ENCODE measurements at places on chromosomes 2 and 18. TPM values are rescaled to one million over a fixed set of nuclear protein-coding genes. Genes with fewer than 3 reads are reported as not detected.

DNA sequence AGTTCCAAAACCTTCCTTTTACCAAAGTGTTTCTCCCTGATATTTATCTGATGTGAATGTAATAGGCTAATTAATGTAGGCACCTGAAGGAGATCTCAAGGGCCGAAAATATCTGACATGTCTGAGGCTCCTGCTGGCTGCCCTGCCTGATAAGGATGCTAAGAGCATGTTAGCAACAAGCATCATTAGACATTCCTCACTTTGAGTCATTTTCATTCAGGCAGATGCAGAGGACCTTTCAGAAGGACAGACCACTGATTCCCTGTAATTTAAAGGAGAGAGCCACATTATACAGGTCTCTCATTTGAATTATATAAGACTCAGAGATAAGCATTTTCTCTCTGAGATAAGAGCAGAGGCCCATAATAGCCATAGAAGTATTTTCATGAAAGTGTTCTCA is 222.4 kb upstream of the NCKAP5 start:
- DNase-seq: no peak
- no peaks in the 10 kb centered on the region for H3K36me3 ChIP-seq
- H3K4me1 ChIP-seq: no peaks in the 10 kb centered on the region
- H3K27me3 ChIP-seq: no peaks in the 10 kb centered on the region

Gene TTLL4
- total RNA-seq: 19.0 TPM

DNA sequence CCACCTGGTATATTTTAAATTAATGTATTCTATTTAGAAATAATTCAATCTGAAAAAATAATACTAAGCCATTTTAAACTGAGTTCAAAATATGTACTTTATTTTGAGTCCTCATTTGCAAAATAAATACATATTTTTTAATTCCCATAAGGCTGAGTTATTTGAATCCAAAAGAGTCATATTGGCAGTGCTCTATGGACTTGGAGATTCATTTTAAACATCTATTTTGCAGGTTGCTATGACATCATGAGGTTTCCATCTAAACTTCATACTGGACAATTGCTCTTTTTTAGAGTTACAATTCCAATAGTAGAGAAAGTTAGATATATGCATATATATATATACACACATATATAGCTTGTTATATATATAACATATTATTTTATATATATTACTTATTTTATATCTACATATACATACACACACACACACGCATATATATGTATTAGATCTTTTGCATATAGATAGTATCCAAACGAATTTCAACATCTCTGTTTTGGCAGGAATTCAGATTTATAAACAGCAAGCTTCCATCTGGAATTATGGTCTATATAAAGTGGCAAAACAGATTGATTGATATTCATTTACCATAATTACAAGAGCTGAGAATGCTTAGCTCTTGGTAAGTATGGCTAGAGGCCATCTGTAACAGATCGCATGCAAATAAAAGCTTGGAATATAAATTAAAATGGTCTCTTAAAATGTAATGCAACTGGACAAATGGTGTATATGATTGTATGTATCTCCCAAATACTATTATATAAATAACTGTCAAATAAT is 34.9 kb downstream of the NOL4 start:
- H3K4me1 ChIP-seq: no peaks in the 10 kb centered on the region
- no peaks in the 10 kb centered on the region for H3K27me3 ChIP-seq
- H3K27ac ChIP-seq: no peak overlapping the region
- DNase-seq: no peak
- H3K36me3 ChIP-seq: no peaks in the 10 kb centered on the region

GRCh38 chr18:79445696-79446561 is 50.2 kb downstream of the NFATC1 start:
- no peaks in the 10 kb centered on the region for H3K4me1 ChIP-seq
- H3K27ac ChIP-seq: no peak overlapping the region
- no peaks in the 10 kb centered on the region for H3K27me3 ChIP-seq
- H3K4me3 ChIP-seq: no peak overlapping the region
- peaks cover 19% of the 10 kb centered on the region for H3K36me3 ChIP-seq

DNA sequence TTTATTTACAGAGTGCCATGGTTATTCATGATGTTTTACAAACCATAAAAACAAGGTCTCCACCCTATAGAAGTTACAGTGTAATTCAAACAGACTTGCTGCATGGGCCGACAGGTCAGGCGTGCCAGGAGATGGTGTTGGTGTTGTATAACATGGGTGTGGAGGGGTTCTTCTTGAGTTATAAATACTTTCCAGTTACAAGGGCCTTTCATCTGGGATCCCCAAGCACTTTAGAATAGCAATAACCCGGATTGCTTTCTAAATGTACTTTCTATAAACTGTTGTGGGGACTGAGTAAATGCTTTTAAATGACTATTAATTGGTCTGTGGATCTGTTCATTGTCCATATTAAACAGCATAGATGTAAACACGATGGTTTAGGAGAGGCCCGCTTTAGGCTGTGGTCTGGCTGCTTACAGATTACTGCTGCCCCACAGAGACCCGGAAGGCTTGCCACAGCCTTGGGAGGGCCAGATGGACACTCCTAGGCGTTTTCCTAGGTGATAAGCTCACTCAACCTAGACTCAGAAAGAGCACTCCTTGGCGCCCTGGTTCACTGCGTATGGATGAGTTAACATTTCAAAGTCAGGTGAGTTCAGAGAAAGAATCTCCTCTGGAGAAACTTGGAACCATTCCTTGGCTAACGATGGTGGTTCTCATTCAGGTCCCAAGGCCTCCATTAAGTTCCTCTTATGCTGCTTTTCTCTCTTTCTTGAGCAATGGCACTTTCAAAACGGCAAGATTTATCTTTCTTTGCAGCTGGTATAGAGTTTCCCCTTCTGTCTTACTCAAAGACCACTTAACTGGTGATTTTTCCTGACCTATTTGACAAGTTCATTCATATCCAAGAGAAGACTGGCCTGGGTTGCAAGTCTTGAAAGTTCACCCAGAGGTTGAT is 3.6 kb upstream of the KIAA2012 start:
- peaks cover 3% of the 10 kb centered on the region for H3K27me3 ChIP-seq
- no peaks in the 10 kb centered on the region for H3K36me3 ChIP-seq
- no peak overlapping the region for H3K27ac ChIP-seq
- H3K4me1 ChIP-seq: no peaks in the 10 kb centered on the region

Gene SPC25
- 0.96 TPM for total RNA-seq

Gene PDE1A
- total RNA-seq: not detected

Gene TRABD2A
- total RNA-seq: 48.8 TPM

GRCh38 chr2:178924817-178925216 is 117.6 kb upstream of the TTN start:
- peaks cover 14% of the 10 kb centered on the region for H3K36me3 ChIP-seq
- H3K27me3 ChIP-seq: no peaks in the 10 kb centered on the region
- DNase-seq: no peak
- no peak overlapping the region for H3K27ac ChIP-seq

Gene GRB14
- 0.69 TPM for total RNA-seq

DNA sequence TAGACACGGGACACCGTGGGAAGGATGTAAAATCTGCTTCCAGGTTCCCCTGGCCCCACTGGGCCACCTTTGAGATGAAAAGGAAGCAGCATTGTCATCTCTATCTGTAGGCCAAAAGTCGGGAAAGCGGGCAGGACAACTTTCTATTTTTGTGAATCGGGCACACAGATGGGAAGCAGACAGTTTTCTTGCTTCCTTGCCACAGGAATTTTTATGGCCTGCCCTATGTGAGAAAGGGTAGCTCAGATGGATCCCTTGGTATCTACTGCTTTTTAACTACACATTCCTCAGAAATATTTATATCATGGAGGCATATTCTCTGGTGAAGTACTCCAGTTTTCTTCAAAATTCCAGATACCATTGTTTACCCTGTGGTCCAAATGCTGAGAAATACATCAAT is 735.5 kb downstream of the CBLN2 start:
- no peaks in the 10 kb centered on the region for H3K36me3 ChIP-seq
- no peak for DNase-seq
- no peaks in the 10 kb centered on the region for H3K4me1 ChIP-seq
- no peak overlapping the region for H3K27ac ChIP-seq
- no peaks in the 10 kb centered on the region for H3K27me3 ChIP-seq

Gene TMEM200C
- total RNA-seq: not detected

DNA sequence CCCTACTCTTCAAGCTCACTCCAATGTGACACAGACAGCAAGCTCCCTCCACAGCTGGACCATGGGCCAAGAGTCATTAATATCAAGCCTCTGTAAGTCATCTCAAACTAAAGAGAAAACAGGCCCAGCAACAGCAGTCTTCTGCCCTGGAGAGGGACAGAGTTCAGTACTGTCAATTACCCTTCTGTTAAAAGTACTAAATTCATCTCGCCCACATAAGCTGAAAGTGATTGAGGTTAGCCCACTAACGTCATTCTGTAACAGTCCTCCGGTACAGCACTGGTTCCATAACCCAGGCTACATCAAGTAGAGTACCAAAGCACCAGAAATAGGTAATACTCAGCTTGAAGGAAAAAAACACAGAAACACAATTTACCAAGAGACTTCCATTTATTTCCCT is 25.9 kb downstream of the THADA start:
- H3K36me3 ChIP-seq: peaks cover 43% of the 10 kb centered on the region
- DNase-seq: no peak
- no peaks in the 10 kb centered on the region for H3K27me3 ChIP-seq
- H3K4me3 ChIP-seq: peak overlapping the region; percentile 2
- H3K4me1 ChIP-seq: peaks cover 28% of the 10 kb centered on the region
- peak overlapping the region; percentile 57 for H3K27ac ChIP-seq

DNA sequence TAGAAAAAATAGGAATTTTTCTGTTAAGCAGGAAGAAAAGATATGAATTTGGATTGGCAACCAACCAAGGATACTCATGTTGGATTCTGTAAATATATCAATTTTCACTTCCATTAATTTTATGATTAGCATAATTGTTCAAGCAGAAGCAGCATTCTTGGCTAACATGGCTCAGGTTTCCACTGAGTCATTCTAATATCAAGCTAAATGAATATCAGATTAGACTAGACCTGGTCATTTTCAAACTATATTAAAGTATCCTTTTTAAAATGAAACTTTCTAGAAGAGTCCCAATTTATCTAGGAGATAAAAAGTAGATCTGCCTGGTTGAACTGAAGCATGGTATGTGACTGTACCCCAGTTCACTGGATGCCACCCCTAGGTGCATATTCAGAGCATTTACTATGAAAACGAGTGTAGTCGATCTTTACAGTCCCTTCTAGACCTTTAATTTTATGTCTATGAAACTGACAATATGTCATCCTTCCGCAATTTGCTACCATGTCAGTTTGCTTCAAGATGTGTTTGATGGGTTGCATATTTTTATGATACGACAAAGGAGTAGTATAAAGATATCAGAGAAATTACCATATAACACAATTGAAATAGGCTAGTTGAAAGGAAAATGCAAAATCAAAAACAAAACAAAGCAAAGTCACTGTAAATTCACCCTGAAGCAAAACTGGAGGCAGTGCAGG is 704.9 kb downstream of the ERBB4 start:
- no peak overlapping the region for H3K27ac ChIP-seq
- H3K27me3 ChIP-seq: no peaks in the 10 kb centered on the region
- DNase-seq: no peak
- no peaks in the 10 kb centered on the region for H3K4me1 ChIP-seq
- H3K36me3 ChIP-seq: no peaks in the 10 kb centered on the region

- H3K4me1 ChIP-seq: no peaks in the 10 kb centered on the region
- H3K27me3 ChIP-seq: no peaks in the 10 kb centered on the region
- no peak for DNase-seq
Measured at GRCh38 chr2:120770641-120771040, 35.0 kb downstream of the GLI2 start.

Gene GGCX
- total RNA-seq: 20.0 TPM

DNA sequence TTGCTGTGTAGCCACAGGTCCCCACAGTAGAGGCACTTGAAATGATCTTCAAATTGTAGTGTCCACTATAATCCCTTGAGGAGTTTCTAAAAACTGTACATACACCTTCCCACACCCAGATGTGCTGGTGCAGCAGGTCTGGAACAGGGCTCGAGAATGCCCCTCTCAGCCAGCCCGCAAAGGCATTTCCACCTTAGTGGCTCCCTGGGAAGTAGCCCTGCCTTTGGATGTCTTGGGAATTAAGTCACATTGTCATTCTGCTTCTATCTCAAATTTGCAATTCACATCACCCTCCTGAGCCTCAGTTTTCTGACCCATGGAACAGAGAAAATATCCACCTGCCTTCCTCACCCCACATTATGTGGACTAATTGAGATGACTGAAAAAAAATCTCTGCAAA is 44.3 kb upstream of the TCF7L1 start:
- no peak overlapping the region for H3K4me3 ChIP-seq
- H3K27me3 ChIP-seq: peaks cover 4% of the 10 kb centered on the region
- no peaks in the 10 kb centered on the region for H3K4me1 ChIP-seq
- no peak overlapping the region for H3K27ac ChIP-seq

Data from CD4-positive, CD25-positive, alpha-beta regulatory T cell (primary cell).